Naive thymus-derived CD4-positive, alpha-beta T cell (primary cell): ENCODE measurements at places on chromosomes 5 and 9. TPM values are rescaled to one million over a fixed set of nuclear protein-coding genes. Genes with fewer than 3 reads are reported as not detected.

The LOX gene
- total RNA-seq = not detected

The IFNA2 gene
- total RNA-seq = not detected

The SEMA6A gene
- not detected for total RNA-seq

The DMRT3 gene
- total RNA-seq = not detected in 2 replicates

The TLX3 gene
- not detected for total RNA-seq

The ZNF618 gene
- total RNA-seq = 1.1 TPM

The FCN2 gene
- total RNA-seq = not detected

The SAXO1 gene
- total RNA-seq = not detected
